ENCODE measurements at places on chromosomes 16 and 17.

DNA sequence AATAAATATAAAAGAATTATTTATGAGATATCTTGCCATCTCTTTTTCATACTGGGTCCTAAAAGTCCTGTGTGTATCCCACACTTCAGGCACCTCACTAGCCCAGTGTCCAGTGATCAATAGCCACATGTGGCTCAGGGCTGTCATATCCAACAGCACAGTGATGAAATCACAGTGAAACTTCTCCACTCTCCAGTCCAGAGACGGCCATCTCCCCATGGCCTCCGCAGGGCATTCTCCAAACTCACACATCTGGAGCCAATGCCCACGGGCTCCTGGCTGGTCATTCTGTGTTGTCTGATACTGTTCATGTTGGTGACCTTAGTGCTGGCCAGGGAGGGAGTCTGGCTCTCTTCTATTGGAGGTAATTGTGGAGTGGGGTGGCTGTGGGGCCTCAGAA is 125.2 kb upstream of the SDK2 start:
- DNase-seq = no peak

DNA sequence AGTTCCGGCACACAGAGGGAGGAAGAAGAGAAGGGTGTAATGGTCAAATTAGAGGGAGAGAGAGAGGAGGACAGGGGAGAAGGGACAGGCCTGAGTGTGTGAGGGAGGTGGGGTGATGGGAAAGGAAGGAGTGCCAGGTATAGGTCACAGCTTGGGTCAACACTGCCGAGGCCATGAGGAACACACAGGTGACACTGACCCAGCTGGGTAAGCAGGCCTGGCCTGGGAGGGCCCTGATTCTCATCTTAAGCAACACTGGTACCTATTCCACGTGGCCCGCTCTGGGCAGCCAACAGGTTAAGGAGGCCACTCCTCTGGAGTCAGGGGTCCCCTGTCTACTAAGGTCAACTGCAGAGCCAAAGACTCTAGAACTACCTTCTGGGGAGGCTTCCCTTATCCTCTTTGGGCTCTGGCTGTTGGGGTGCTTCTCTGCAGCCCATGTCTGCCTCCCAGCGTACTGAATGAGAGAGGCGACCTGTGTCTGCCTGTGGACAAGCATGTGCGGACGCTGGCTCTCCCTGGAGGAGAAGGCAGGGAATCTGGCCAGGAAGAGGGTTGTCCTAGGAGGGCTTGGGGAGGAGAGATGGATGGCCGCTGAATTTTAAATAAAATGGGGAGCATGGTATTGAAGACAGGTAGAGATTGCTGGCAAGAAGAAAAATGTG is 57.6 kb downstream of the RGS9 start:
- no peak for DNase-seq

DNA sequence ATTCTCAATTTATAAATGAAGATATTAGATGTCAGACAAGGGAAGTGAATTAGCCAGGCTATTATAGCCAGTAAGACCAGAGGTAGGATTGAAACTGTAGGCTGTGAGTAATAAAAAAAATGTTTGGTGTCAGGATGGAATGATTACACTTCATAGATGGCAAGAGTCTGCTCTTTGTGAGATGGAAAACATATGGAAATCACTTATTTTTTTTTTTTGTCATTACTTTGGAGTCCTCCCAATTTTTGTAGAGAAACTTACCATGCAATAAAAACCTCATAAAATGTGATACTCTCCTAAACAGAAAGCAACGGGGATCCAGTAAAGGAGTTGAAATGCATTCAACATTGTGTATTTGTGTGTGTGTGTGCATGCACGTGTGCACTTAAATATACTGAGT is 532.7 kb upstream of the CDH8 start:
- no peak for DNase-seq

GRCh38 chr17:164303-165235 is 16.9 kb downstream of the DOC2B start:
- peak; percentile 23 for DNase-seq

GRCh38 chr17:67574658-67575293 is 143.0 kb upstream of the NOL11 start:
- no peak for DNase-seq

- DNase-seq = no peak
These were observed 332.8 kb downstream of the MAF start for GRCh38 chr16:79267781-79268180.

DNA sequence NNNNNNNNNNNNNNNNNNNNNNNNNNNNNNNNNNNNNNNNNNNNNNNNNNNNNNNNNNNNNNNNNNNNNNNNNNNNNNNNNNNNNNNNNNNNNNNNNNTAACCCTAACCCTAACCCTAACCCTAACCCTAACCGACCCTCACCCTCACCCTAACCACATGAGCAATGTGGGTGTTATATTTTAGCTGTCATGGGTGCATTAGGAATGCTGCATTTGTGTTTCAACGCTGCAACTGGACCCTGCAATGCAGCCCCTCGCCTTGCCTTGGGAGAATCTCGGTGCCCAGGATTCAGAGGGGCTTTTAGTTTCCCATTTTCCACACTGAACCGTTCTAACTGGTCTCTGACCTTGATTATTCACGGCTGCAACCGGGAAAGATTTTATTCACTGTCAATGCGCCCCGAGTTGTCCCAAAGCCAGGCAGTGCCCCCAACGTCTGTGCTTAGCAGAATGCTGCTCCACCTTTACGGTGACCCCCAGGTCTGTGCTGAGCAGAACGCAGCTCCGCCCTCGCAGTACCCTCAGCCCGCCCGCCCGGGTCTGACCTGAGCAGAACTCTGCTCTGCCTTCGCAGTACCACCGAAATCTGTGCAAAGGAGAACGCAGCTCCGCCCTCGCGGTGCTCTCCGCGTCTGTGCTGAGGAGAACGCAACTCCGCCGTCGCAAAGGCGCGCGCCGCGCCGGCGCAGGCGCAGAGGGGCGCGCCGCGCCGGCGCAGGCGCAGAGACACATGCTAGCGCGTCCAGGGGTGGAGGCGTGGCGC is 43.3 kb downstream of the POLR3K start:
- DNase-seq = no peak

DNA sequence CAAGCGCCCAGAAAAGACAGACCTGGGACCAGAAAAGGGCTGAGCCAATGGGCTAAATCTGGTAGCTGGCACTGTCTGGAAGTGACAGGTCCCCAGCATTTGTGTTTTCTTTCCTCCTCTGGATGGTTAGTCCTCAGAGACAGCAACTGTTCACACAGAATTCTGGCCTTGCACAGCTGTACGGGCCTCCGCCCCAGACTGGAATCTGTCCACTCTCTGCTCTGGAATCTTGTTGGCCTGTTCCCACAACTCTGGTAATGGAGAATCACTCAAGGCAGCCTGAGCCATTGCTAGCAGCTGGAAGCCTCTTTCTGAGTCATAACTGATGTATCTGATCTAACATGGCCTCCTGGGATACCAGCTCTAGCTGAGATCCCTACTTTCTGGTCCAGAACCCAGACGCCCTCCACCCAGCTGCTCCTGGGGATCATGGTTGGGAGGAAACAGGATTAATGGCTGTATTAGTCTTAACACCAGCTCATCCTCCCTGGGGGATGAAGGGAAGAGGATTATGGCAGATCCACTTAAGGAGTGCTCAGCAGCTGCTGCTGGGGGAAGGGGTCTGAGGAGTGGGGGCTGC is 9.1 kb downstream of the ZNF668 start:
- DNase-seq = peak; percentile 35

- DNase-seq = no peak
These were observed 49.4 kb downstream of the SNTB2 start for GRCh38 chr16:69236319-69236718.

DNA sequence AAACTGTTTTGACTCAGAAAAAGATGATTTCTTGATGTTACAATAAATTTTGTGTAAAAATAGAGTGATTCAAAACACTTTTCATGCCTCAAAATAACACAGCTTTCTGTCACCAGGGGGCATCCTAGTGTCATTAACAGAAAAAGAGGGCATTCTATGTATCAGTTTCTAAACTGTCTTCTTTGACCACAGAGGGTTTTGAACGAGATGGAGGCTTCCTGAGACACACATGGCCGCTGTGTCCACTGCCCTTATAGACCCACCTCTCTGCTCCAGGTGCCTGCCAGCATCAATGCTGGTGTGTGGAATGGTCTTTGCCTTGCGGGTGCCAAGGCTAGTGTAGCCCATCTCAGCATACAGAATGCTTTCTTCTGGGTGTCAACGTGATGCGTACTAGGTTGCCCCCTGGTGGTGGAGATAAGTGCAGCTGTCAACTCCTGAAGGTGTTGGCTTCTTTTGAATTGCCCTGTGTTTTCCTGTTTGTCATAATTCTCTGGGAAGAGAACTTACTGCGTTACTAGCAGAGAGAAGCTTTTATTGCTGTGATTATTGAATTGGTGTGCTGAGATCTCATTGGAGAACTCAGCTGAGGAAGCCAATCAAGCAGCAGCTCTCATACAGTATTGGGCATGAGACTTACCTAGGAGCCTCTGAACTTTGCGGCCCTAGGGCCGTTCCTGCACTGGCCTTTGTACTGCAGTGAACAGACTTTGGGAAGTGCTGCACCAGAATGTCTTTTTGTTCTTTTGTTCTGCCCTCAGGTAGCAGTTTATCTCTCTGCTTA is 38.6 kb downstream of the USP10 start:
- peak; percentile 67 for DNase-seq

DNA sequence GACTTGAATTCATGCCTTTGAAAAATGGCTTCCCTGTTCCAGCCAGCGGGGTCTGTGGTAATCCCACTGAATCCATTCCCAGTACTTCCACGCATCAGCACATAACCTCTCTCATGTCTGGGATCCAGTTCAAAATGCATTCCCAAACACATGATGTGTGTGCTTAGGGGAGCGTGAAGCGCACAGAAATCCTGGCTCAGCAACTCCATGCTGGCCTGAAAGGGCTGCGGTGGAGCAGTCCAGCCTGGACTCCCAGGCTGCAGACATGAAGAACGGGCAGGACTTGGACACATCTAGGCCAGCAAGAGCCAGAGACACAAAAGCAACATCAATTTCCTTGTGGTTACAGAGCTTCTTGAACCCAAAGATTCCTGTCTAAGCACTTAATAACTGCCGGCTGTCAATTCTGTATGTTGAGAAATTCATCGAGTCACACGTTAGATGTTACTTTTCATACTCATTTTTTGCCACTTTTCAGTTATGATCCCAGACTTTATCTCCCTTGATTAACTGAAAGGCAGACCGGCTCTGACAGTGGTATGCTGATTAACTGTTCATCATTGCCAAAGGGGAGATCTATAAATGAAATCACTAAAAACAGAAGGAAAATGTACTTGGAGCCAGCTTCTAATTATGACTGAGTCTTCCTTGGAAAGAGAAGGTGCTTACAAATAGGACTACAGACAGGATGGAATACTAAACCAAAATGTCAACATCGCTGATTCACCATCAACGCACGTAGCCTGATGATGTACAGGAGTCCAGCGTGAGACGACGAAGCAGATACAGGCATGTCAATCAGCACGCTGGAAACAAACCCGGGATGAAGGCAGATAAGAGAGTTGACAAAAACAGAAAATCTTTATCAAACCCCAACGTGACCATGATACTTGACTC is 23.0 kb downstream of the NSMCE1 start:
- DNase-seq = peak; percentile 85

GRCh38 chr17:19401321-19402010 is 9.6 kb upstream of the RNF112 start:
- DNase-seq = no peak

DNA sequence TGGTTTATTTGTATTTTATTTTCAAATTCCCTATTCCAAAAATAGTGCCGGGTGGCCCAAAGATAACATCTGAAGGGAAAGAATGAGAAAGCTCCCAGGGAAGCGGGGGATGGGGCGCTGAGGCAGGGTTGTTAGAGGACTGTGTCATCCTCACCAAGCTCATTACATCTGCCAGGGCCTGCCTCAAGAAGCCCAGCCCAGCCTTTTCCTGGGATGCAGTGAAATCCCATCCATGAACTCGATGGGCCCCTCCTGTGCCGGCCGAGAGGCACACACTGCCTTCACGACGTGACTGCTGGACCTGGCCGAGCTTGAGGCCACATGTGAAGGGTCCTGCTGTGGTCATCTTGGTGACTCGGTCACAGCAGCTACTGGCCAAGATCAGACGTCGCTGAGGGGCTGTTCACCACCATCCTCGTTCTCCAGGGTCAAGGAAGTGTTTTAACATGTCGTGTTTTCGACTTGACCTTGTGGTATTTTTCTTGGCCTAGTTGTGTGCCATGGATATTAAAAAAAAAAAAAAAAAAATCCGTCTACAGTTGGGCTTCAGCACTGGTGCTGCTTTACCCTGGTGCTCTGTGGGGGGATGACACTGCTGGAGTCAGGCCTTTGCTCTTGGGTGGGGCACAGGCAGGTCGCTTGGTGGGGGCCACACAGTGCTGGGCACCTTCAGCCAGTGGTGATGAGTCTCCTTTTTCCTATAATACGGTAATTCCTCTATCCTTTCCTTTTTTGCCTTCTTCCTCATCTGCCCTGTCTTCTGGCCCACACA is 4.9 kb downstream of the TIMM22 start:
- no peak for DNase-seq

DNA sequence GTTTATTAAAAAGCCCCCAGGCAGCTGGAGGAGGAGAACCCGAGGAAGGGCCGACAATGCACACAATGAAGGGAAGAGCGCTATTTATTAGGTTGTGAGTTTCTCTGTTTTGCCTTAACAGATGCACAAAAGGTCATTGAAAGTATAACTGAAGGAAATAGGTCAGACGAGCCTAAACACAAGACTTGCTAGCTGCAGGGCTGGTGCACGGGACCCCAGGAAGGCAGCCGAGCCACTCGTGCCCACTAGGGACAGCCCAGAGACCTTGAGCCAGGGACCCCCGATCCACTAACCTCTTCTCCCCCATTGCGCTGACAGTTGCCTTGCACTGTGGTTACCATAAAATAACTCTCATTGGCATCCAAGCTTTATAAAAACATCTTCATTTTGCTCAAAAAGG is 11.3 kb downstream of the LITAFD start:
- DNase-seq = no peak

DNA sequence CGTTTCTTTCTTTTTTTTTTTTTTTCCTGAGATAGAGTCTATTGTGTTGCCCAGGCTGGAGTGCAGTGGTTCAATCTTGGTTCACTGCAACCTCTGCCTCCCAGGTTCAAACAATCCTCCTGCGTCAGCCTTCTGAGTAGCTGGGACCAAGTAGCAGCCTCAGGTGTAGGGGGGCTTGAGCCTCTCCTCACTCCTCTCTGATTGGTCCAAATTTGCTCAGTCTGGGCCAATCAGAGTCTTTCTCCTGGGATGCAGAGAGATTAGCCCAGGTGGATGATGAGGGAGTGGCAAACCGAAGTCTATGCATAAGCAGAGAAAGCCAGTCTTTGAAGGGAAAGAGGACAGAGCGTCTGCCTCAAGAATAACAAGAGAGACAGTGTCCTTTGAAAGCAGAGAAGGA is 99.0 kb downstream of the BMERB1 start:
- no peak for DNase-seq

Measured in kidney glomerular epithelial cell (primary cell).